ENCODE measurements at places on chromosomes 3 and 15. TPM values are rescaled to one million over a fixed set of nuclear protein-coding genes. Genes with fewer than 3 reads are reported as not detected.

GRCh38 chr3:155178810-155179436, 98.8 kb downstream of the MME start:
- no peaks in the 10 kb centered on the region for H3K27me3 ChIP-seq
- H3K4me1 ChIP-seq, result no peaks in the 10 kb centered on the region
- DNase-seq, result no peak

- peaks cover 29% of the 10 kb centered on the region for H3K4me1 ChIP-seq
- H3K27me3 ChIP-seq, result no peaks in the 10 kb centered on the region
- peak overlapping the region; percentile 45 for H3K27ac ChIP-seq
- no peaks in the 10 kb centered on the region for H3K36me3 ChIP-seq
Observed at GRCh38 chr3:11582191-11582968, 61.3 kb downstream of the VGLL4 start.

DNA sequence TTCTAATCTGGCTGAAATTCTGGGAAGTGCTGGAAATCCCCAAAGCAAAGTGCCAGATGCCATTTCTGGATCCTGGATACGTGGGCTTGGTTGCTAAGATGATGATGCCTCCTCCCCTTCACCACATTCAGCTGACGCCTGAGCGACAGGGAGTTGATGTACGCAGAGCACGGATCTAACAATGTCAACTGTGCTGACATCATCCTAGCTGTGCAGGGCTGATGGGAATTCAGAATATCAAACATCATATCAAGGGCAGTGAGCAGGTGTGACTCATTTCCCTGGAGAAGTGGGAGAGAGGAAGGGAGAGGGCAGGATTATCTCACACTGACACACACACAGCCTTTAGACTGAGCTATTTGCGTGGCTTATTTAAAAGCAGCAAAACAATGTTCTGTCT, 92.6 kb upstream of the ZBTB20 start:
- no peaks in the 10 kb centered on the region for H3K27me3 ChIP-seq
- H3K4me3 ChIP-seq, result no peak overlapping the region
- no peak overlapping the region for H3K27ac ChIP-seq
- DNase-seq, result peak; percentile 25
- H3K4me1 ChIP-seq, result no peaks in the 10 kb centered on the region
- H3K36me3 ChIP-seq, result no peaks in the 10 kb centered on the region

ALDH1L1 gene
- 9.6 TPM for total RNA-seq

- no peaks in the 10 kb centered on the region for H3K27me3 ChIP-seq
- no peak overlapping the region for H3K27ac ChIP-seq
- peaks cover 21% of the 10 kb centered on the region for H3K4me1 ChIP-seq
- no peak overlapping the region for H3K4me3 ChIP-seq
- H3K36me3 ChIP-seq, result no peaks in the 10 kb centered on the region
Observed at GRCh38 chr3:124784686-124785382, 54.6 kb downstream of the UMPS start.

UBAP1L gene
- 4.9 TPM for total RNA-seq

GRCh38 chr3:155179966-155180757, 100.0 kb downstream of the MME start:
- no peaks in the 10 kb centered on the region for H3K4me1 ChIP-seq
- H3K4me3 ChIP-seq, result no peak overlapping the region
- no peaks in the 10 kb centered on the region for H3K27me3 ChIP-seq
- no peak overlapping the region for H3K27ac ChIP-seq

RPP25 gene
- total RNA-seq, result 22.6 TPM

DNA sequence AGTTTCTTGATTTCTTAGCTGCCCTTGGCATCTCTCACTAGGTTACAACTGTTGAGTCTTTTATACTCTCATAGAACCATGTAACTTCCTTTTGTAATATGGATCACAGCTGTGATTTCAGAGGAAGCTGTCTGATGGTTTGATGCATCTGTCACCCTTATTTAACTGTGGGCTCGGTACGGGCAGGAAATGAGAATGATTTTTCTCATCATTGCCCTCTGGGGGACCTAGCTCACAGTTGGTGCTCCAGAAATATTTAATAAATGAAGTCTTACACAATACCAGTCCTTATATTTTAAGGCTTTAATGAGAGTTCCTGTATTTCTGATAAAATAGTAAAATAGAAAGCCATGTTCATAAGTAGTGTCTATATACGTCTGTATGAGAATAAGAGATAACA, 151.2 kb downstream of the EBLN2 start:
- no peaks in the 10 kb centered on the region for H3K27me3 ChIP-seq
- no peaks in the 10 kb centered on the region for H3K36me3 ChIP-seq

SETD2 gene
- total RNA-seq, result 36.4 TPM

PIGZ gene
- 8.2 TPM for total RNA-seq

DNA sequence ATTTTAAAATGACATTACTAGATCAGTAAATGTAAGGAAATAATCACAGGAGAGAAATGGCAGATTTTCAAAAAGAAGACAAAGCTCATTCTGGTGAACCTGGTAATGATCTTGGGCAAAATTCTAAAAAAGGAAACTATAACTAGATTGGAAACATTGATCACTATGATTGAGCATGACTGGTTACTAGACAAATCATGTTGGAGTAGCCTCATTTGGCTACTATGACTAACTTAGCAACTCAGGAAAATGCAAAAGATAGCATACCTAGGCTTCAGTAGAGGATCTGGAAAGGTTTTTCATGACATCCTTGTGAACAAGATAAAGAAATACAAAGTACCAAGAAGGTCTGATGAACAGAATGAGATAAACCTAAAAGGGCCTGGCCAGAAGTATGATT, 7.6 kb upstream of the TMF1 start:
- H3K36me3 ChIP-seq, result peaks cover 13% of the 10 kb centered on the region
- no peak overlapping the region for H3K27ac ChIP-seq
- no peak for DNase-seq
- H3K27me3 ChIP-seq, result no peaks in the 10 kb centered on the region
- H3K4me1 ChIP-seq, result no peaks in the 10 kb centered on the region

DNA sequence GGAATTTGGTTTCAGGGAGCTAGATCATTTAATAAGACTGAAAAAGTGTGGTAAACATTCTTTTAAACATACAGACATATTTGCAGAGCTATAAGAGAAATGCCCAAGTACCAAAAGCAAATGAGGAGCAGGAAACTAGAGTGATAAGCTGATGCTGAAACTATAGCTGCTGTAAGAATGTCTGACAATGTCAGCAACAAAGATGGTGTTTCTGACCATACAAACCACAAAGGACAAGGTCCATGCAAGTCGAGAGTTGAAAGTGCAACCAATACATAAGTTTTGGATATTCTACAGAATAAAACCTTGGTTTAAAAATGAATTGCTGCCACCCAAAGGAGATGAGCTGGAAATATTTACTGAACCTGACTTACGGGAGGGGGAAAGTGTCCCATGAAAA, 610.2 kb downstream of the TBL1XR1 start:
- H3K36me3 ChIP-seq, result no peaks in the 10 kb centered on the region
- no peaks in the 10 kb centered on the region for H3K27me3 ChIP-seq
- no peak for DNase-seq
- no peak overlapping the region for H3K4me3 ChIP-seq
- H3K4me1 ChIP-seq, result no peaks in the 10 kb centered on the region
- H3K27ac ChIP-seq, result no peak overlapping the region

- no peak for DNase-seq
- peak overlapping the region; percentile 26 for H3K27ac ChIP-seq
- H3K27me3 ChIP-seq, result no peaks in the 10 kb centered on the region
Observed at GRCh38 chr3:196652961-196653795, 13.7 kb downstream of the NRROS start.

IL16 gene
- 36.7 TPM for total RNA-seq

CYP8B1 gene
- total RNA-seq, result not detected

DNA sequence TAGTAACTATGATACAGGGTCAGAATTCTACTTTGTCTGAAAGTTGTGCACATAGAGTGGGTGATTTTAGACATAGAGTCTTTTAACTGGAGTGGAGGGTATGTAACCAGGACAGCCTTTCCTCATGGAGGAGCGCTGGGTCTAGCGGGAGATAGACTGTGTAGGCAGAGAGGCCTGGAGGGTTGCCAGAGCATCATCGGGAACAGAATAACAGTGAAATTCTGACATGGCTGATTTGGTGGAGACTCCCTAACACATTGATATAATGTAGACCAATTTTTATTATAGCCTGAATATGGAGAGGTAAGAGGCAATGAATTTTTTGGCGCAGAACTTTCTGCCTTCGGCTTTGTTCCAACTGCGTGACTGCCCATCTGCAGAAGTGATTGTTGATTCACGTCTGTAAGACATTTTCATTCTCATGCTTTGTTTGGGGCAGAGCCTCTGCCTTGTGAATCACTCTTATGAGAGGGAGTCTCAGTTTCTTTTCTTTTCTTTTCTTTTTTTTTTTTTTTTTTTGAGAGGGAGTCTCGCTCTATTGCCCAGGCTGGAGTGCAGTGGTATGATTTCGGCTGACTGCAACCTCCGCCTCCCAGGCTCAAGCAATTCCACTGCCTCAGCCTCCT, 16.0 kb downstream of the LPP start:
- no peak for DNase-seq
- no peak overlapping the region for H3K27ac ChIP-seq
- peaks cover 3% of the 10 kb centered on the region for H3K36me3 ChIP-seq
- peaks cover 19% of the 10 kb centered on the region for H3K4me1 ChIP-seq

All from upper lobe of left lung (tissue), 6 donors.